T-helper 9 cell (primary cell): ENCODE measurements at places on chromosomes 12 and 14.

GRCh38 chr12:30135776-30136175, 352.0 kb upstream of the TMTC1 start:
- no peak for DNase-seq

DNA sequence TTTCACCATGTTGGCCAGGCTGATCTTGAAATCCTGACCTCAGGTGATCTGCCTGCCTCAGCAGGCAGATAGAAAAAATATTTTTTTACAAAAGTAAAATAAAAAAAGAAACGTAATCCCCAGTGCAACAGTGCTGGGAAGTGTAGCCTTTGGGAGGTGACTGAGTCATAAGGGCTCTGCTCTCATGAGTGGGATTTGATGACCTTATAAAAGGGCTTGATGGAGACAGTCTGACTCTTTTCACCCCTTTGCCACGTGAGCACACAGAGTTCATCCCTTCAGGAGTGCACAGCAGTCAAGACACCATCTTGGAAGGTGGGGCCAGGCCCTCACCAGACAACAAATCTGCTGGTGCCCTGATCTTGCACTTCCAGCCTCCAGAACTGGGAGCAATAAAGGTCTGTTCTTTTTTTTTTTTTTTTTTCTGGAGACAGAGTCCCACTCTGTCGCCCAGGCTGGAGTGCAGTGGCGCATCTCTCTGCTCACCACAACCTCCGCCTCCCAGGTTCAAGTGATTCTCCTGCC, 24.7 kb upstream of the DYNC1H1 start:
- DNase-seq: no peak

GRCh38 chr12:116436561-116437249, 122.5 kb upstream of the MAP1LC3B2 start:
- DNase-seq: no peak

DNA sequence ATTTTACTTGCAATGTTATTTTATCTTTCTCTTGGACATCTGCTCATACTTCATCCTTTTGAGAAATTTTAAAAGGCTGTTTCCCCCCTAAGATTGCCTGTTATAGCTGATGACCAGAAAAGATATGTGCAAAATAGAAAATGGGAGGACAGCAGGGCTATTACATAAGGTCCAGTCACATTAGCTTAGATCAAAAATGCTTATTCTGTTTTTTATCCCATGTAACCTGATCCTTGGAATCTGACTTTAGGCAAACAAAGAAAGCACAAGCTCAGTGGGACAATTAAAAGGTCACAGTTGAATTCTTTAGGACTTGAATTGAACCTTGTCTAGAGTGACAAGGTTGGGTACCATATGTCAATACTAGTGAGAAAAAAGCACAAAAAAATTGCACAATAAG, 65.1 kb upstream of the TRHDE start:
- no peak for DNase-seq

GRCh38 chr12:130280742-130281141, 56.9 kb upstream of the PIWIL1 start:
- DNase-seq: no peak

DNA sequence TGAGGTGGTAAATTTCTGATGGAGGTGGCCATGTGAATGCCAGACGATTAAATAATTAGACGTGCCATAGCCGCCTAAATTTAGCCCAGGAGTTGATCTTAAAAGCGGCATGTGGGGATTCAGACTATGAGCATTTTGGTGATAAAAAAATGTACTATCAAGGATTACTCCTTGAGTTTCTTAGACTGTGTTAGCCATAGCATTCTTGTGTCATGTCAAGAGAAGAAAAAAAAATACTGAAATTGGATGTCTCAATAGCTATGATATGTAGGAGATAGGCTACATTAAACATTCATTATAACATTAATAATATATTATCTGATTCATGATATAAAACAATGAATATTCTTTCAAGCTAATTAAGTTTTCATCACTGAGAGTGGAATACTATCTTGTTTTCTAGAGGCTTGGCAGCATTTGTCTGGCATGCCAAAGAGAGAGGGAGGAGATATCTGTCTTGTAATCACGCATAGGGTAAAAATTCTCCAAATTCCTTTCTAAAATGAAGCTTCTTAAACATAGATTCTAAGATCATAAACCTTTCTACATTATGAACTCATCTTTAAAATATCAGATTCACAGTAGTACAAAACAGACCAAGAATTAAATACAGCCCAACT, 727.0 kb downstream of the C12orf50 start:
- no peak for DNase-seq

DNA sequence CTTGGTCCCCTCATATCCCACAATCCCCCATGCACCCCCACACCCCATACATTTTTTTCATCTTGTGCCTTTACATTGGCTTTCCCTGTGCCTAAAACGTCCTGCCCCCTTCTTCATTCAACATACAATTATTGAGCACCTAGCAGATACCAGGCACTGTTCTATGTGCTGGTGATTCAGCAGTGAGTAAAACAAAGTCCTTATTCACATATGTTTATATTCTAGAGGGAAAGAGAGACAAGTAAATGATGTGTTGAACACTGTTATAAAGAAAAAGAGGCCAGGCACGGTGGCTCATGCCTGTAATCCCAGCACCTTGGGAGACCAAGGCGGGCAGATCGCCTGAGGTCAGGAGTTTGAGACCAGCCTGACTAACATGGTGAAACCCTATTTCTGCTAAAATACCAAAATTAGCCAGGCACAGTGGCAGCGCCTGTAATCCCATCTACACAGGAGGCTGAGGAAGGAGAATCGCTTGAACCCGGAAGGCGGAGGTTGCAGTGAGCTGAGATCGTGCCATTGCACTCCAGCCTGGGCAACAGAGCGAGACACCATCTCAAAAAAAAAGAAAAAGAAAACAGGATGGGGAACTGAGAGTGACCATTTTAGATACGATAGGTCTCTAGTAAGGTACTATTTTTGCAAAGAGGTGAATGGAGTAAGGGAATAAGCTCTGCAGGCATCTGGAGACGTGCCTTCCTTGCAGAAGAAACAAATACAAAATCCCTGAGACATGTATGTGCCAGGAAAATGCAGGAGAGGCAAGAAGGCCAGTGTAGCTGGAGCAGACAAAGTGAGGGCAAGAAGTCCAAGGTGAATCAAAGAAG, 12.2 kb downstream of the SLC7A7 start:
- DNase-seq: no peak

DNA sequence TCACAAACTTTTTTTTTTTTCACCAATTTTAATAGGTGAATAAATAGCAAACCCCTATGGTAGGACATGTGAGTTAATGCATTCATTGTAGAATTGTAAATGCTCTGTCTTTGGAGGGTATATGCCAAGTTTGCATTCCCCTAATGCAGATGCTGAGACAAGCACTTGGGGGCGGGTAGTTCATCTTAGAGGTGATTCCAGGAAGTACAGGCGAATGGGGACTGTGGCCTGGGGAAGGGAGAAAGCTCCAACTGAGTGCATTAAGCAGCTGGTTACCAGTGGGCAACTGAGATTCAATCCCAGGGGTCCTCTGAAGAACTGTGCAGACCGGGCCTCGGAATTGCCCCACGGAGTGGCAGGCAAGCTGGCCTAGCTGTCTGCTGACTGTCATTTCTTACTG, 107.6 kb downstream of the ZNF664 start:
- no peak for DNase-seq

DNA sequence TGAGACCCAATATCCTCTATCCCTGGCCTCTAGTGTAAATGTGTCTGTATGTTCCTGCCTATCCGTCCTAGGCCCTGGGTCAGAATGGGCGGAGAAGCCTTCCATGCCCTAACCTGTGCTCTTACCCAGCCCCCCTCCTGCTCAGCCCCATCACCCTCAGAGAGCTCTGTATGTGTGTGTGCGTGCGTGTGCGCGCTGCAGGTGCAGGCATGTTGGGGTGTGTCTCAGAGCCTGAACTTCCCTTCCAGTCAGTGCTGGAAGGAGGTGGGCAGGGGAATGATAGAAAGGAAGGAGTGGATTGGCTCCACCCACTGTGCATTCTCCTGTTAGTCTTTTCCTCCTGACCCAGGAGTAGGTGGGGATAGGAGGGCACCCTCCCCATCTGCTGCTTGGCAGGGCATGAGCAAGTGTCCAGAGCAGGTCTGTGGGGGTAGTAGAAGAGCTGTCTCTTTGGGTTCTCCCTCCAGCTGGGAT, 7.2 kb downstream of the NAB2 start:
- no peak for DNase-seq

DNA sequence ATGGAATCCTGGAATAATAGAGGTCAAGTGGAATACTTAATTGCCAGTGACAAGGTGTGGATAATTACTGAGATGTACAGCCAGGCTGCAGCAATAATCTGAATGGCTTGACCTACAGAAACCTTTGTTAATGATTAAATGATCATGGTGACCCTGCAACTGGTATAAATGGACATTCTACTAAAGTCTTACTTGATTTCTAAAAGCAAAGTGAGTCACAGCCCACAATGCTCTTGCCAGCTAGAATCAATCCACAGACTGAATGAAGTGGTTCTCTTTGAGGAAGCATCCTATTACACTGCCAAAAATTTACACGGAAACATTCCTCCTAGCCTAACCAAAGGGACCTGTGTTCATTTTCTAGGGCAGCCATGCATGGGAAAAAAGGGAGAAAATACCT, 518.5 kb downstream of the SOX5 start:
- DNase-seq: no peak

GRCh38 chr14:31000629-31001338, 24.7 kb upstream of the AP4S1 start:
- DNase-seq: no peak

GRCh38 chr12:94832780-94833681, 170.5 kb downstream of the NDUFA12 start:
- no peak for DNase-seq

DNA sequence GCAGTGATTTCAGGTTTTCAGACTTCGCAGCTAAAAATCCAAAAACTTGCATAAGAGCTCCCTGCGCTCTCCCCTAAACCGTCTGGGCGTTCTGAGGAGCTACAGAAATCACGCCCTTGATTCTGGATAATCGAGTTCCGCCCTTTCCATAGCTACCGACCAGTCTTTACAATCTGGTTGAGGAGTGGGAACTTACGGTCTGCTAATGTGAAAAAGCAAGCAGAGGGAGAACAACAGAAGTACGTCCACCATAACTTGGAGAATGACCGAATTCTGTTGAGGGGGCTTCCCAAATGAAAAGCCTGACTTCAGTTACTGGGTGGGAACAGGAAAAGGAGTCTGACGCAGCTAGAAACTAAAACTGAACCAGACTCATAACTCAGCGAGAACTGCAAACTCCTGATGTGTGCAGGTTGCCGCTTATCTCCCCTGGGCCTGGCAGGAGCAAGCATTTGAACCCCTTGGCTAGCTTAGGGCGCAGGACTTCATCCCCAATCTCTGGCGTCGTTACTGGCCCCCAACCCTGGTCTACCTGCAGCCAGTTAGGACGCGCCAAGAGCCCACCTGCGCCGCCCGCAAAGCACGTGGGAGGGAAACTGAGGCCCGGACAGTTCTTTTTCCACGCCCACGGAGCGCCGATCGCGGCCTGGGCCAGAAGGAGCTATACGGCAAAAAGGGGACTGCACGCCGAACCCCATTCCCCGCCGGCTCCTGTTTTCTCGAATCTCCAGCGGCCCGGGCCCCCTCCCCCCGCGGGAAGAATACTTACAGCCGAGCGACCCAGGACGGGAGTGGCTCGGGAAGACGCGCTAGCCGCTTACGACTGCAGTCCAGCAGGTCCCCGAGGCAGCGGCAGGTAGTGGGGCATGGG, 838 bp downstream of the LRIG3 start:
- DNase-seq: no peak

DNA sequence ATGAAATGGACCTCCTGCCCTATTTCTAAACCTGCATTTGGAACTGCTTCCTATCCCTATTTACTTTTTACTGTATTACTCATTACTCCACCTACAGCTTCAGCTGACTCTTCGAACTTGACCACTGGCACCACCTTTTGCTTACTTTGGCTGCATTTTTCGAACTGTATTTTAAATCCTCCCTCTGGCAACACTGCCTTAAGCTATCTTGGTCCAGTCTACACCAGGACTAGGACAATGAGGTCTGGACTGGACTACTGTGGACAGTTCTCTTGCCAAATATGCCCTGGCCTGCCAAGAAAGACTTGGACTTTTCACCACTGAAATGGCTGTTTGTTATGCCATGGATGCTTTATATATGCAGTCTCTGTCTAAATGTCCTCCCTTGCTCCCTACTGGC, 328.1 kb downstream of the BTG1 start:
- no peak for DNase-seq

GRCh38 chr12:132284827-132285741, 44.3 kb downstream of the GALNT9 start:
- no peak for DNase-seq

DNA sequence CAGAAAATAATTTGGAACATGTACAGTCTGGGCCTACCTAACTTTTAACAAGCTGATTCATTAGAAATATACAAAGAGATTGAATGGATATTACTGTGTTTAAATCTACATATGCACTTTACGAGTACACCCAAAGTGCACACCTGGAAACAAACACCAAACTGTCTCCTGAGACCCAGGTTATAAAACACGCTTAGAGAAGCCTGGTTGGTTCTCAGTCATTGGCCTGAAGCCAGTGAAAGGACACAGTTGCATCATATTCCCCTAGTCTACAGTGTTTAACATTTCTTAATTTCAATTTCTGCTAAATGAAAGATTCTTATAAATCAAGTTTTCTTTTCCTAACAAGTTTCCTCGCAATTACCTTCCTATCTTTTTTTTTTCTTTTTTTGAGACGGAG, 209.5 kb downstream of the FBXL14 start:
- DNase-seq: no peak

- no peak for DNase-seq
Observed at GRCh38 chr14:92460541-92460915, 53.1 kb upstream of the RIN3 start.

GRCh38 chr14:68947802-68948201, 31.3 kb downstream of the ACTN1 start:
- no peak for DNase-seq

- DNase-seq: no peak
Observed at GRCh38 chr14:94539181-94539580, 22.1 kb upstream of the SERPINA4 start.

- no peak for DNase-seq
Observed at GRCh38 chr14:96824283-96824682, 27.1 kb downstream of the VRK1 start.

- peak; percentile 69 for DNase-seq
Observed at GRCh38 chr12:53219956-53220693, 11.9 kb downstream of the RARG start.
